ENCODE measurements at places on chromosomes 1 and 21.

- no peak for DNase-seq
These were observed 176.1 kb downstream of the GALNT2 start for GRCh38 chr1:230243146-230243545.

DNA sequence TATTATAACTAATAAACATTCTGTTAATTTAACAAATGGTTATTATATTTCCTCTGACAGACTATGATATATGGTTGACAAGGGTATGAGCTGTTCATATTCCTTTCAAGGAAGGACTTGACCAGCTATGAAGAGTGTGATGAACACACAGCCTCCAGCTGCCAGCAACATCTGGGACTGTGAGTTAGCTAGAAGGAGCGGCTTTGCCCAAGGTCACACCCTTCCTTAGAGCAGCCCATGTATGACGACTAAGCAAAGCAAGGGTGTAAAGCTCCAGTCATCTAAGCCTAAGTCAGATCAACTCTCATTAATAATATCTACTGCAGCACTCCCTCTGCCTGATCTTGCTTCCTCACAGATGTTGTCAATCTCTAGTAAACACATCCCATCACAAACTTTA lies 355.4 kb downstream of the PLPP3 start:
- no peak for DNase-seq

GRCh38 chr1:27968692-27969091 lies 8.9 kb downstream of the XKR8 start:
- DNase-seq, result no peak

DNA sequence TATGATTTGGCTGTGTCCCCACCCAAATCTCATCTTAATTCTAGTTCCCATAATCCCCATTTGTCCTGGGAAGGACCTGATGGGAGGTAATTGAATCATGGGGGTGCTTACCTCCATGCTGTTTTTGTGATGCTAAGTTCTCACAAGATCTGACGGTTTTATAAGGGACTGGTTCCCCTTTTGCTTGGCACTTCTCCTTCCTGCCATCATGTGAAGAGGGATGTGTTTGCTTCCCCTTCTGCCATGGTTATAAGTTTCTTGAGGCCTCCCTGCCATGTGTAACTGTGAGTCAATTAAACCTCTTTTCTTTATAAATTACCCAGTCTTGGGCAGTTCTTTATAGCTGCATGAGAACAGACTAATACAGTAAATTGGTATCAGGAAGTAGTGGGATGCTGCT lies 114.1 kb downstream of the ZNF648 start:
- DNase-seq, result no peak

DNA sequence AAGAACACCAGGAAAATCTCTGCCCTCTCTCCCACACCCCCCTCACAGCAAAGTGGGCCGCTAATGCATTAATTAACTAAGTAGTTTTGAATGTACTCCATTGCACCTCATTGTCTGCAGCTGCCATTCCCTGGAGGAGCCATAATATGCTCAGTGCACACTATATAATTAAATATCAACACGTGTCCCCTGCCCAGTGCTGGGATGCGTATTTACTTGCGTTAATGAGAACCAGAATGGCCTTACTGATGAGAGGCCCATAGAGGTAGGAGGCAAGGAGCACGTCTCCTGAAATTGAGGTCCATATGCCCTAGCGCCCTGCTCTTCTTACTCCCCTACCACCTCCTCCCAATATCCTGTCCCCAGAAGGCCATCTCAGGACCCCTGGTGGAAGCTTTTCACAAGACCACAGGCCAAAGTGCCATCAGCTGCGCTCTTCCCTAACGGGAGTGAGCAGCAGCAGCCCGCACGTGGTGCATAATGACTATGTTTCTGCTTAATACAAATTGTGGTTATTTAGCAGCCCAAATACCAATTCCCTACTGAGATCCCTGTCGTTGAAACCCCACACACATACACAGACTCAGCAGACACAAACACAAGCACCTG lies 76.8 kb downstream of the PLXNA2 start:
- DNase-seq, result no peak

- no peak for DNase-seq
These were observed 4.5 kb downstream of the PAFAH2 start for GRCh38 chr1:25993197-25993951.

DNA sequence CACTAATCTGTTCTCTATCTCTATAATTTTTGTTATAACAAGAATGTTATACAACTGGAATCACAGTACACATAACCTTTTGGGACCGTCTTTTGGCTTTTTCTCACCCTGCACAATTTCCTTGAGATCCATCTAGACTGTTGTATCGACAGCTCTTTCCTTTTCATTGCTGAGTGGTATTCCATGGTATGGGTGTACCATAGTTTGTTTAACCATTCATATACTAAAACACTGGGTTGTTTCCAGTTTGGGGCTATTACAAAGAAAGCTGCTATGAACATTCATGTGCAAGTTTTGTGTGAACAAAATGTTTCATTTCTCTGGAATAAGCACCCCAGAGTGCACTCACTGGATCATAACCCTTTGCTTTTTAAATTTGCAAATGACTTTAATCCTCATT lies 15.4 kb upstream of the HCRTR1 start:
- no peak for DNase-seq
